ENCODE measurements at places on chromosomes 1 and 21.

- DNase-seq = peak; percentile 88
These were observed 46.0 kb downstream of the VPS26C start for GRCh38 chr21:37220981-37221664.

- DNase-seq = no peak
These were observed 7.7 kb downstream of the TTLL10 start for GRCh38 chr1:1181129-1181937.

DNA sequence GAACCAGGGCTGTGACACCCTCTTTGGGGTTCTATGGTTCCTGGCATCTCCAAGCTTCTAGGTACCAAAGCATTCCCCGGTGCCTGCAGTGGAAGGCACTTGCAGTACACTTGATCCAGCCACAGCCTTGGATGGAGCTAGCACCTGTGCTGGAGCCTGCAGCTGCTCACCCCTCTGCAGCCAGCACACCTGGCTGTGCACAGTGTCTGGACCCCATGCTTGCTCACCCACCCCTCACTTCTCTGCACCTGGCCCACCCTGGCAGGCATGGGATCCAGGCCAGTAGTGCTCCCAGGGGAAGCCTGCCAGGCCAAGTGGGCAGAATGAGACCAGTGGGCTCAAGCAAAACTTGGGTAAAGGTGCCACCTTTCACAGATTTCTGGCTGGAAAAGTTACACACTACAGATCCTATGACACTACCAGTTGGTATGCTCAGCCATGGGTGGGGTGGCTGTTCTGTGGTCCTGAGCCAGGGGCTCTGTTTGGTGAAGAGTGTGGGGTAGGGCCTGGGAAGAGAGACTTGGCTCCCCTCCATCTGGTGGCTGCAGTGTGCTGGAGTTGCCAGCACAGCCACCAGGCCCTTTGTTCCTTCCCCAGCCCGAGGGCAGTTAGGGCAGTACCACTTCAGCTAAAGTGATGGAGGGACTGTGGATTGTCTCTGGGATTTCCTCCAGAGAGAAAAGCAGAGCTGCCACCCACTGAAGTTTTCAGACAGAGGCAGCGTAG lies 157.8 kb upstream of the LRRC7 start:
- DNase-seq = no peak

GRCh38 chr1:53026254-53026653 lies 35.8 kb upstream of the PODN start:
- no peak for DNase-seq

GRCh38 chr21:42834726-42835191 lies 44.6 kb downstream of the WDR4 start:
- no peak for DNase-seq

GRCh38 chr1:2644171-2644570 lies 11.4 kb upstream of the MMEL1 start:
- DNase-seq = no peak
